Neural progenitor cell (in vitro differentiated cells): ENCODE measurements at places on chromosomes 16 and 17.
A peak's percentile ranks its signal among the peaks of the same experiment; 100 is the strongest.

GRCh38 chr17:74383141-74383540 is 15.8 kb downstream of the GPR142 start:
- no peak for DNase-seq

DNA sequence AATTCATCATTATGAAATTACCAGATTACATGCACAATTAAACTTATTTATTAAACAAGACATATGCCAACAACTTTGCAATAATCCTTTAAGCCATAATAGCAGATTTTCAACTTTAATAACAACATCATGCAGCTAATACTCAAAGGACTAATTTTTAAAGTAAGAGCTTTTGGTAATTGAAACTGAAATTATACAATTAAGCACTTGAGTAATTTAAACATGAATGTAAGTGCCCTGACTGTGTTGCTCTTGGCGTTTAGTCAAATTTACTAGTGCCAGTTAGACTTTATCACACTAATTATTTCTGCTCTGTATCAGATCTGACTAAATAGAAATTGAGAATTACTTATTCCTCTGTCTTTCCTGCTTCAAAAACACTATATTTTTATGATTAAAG is 46.8 kb upstream of the PSMD7 start:
- no peak for DNase-seq

DNA sequence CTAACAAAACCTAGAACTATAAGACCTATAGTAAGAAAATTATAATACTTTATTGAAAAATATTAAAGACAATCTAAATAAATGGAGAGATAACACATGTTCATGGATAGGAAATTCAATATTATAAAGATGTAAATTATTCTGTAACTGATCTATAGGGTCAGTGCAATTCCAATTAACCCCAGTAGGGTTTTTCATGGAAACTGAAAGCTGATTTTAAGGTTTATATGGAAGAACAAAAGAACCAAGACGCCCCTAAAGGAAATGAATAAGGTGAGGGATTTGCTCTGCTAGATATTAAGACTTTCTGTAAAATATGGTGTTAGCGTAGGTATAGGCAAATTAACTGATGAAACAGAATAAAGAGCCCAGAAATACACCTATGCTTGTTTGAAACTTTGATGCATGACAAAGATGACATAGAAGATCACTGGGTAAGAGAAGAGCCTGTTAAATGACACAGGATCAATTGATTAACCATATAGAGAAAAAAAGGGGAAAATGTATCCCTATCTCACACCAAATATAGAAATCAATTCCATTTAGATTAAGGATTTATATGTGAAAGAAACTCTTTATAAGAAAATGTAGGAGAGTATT is 3.0 kb downstream of the ICAM2 start:
- no peak for DNase-seq

DNA sequence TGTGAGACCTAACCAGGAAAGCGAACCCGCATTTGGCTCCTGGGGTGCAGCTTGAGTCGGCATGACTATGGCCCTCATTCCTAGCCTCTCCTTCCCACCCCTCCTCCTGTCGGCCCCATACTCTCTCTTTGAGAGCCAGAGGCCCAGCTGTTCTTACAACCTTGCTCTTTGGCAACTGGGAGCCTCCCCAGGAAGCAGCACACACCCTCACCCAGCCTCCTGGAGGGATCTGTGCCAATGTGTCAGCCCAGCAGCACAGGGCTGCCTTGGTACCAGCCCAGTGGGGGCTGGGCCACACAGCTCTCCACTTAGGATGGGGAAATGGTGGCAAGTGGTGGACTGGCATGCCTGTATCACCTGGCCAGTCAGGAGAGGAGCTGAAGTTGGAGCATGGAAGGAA is 70.3 kb upstream of the LGALS9 start:
- DNase-seq: no peak

DNA sequence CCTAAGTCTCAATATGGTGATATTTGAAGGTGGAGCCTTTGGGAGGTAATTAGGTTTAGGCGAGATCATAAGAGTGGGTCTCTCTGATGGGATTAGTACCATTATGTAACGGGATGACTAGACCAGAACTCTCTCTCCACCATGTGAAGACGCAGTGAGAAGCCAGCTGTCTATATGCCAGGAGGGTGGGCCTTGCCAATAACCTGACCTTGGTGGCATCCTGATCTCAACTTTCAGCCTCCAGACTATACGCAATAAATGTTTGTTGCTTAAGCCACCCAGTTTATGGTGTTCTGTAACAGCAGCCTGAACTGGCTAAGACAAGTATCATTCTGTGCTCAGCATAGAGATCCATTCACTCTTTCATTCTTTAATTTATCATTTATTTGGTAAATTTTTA is 167.2 kb upstream of the CDH11 start:
- no peak for DNase-seq

DNA sequence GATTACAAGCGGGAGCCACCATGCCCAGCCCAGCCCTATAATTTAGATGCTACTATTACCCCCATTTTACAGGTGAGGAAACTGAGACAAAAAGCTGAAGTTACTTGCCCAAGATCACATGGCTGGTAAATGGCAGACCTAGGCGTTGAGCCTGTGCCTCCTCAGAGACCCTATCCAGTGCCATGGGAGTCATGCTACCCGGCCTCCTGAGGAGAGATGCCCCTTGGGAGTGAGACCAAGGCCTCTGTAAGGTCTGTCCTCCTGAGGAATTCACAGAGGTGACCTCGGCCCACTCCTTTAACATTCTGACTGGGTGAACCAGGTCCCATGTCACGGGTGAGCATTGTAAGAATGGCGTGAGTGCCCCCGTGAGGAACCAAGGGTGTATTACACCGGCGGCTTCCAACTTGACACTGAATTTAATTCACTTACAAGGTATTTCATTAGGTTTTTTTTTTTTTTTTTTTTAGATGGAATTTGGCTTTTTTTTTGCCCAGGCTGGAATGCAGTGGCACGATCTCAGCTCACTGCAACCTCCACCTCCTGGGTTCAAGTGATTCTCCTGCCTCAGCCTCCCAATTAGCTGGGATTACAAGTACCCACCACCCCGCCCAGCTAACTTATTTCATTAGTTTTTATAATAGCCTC is 95.7 kb downstream of the ABCC6 start:
- DNase-seq: peak; percentile 80

DNA sequence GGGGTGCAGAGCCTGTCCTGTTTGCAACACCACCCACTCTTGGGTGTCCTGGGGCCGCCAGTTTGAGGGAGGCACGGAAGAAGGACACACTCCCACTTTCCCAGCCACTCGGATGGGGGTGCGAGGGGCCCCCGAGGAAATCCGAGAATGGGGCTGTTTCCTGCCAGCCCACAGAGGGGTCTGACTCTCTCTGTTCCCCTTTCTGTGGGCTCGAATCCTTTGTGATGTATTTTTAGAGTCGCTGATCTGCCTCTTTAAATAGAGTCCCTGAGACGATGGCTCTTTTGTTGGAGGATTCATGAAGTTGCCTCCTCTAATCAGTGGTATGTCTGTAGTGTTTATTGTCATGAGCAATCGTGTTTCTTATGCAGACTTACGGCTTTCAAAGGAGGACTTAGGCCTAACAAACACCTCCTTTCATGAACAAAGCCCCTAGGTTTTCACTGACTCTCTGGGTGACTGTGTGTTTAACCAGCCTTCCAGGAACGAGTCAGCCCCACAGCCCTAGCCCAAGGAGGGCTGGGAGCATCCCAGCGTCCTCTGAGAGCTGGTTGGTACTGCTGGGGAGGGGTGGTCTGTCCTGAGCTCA is 29.1 kb downstream of the CIBAR2 start:
- peak; percentile 82 for DNase-seq

- no peak for DNase-seq
These were observed 22.8 kb downstream of the CACNA1H start for GRCh38 chr16:1175566-1176279.

GRCh38 chr16:85384833-85385462 is 228.2 kb upstream of the GSE1 start:
- no peak for DNase-seq

GRCh38 chr17:80432350-80432955 is 17.5 kb downstream of the ENDOV start:
- no peak for DNase-seq
